ENCODE measurements at places on chromosomes 5 and 9.

DNA sequence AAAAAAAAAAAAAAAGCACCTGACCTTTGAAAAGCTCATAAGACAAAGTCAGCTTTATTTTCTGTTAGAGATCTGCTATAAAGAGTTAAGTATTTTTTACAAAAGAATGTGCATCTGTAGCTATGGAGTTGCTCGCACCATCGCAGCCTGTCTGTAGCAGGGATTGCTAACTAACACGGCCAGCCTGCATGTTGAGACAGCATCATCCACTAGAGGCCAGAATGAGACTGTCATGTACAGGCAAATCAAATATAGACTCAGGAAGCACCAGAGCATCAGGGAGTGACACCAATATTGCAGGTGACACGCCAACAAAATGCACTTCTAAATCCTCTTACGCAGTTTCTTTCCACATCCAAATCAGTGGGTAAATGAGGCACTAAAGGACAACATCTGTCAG lies 136.3 kb upstream of the RASEF start:
- no peak for DNase-seq

- no peak for DNase-seq
Measured at GRCh38 chr5:123929055-123929474, 417.1 kb downstream of the CSNK1G3 start.

DNA sequence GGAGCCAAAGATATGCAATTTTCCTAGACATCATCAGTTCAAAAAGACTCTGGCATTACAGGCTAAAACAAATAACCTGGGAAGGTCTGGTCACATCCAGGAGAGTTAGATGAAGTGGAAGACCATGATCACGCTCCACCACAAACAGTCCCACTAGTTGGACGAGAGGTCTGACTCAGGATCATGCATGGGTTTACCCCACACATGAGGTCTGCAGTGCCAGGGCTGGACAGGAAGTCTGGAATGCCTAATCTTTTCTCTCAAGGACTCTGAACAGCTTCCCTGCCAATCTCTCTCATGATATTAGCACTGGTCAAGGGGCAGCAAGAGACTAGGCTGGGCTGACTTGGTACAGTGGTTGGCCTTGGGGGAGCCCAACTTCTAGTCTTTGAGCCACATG lies 7.1 kb downstream of the PRUNE2 start:
- DNase-seq = no peak

- DNase-seq = no peak
Measured at GRCh38 chr9:127905004-127905728, 5.8 kb upstream of the ST6GALNAC6 start.

DNA sequence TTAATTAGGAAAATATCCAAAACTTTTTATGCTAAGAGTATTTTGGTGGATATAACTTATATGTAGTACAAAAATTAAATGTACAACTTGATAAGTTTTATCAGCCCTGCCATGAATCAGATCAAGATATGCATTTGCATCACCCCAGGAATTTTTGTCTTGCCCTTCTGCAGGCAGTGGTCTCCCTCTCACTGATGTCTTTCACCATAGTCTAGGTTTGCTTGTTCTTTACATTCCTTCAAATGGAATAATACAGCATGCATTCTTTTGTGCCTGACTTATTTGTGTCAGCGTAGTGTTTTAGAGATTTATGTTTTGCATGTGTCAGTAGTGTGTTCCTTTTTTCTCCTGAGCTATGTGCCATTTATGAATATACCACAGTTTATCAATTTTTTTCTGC lies 36.4 kb downstream of the RNF180 start:
- DNase-seq = no peak

DNA sequence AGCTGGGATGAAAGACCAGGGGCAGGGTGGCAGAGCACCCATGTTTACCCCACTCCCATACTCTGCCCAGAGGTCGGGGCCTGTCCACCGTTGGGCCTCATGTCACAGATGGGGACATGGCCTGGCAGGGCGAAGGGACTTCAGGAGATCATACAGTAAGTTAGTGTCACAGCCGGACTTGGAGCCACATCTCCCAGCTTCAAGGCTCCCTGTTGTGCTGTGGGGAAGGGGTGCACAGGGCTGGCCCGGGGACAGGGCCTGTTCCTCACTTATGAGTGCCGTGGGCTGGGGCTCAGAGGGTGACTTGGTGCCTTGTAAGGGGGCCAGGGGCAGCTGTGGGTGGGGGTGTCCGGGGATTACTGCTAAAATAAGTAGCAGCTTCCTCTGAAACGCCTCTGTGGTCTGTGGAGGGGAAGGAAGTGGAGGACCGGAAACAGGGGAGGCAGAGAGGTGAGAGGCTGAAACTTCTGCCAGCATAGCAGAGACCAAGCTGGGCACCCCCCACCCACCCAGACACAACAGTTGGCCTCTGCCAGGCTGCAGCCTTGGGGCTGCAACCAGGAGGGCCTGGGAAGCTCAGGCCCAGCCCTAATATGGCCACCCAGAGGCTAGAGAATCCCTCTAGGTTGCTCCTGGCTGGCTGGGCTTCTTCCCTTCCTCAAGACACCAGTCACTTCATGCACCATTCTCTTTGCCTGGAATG lies 41.1 kb upstream of the NEK6 start:
- DNase-seq = no peak

GRCh38 chr5:4544049-4544670 lies 596.0 kb upstream of the ADAMTS16 start:
- DNase-seq = no peak

- no peak for DNase-seq
Measured at GRCh38 chr5:147377682-147378081, 132.2 kb downstream of the DPYSL3 start.

- no peak for DNase-seq
Measured at GRCh38 chr9:4663956-4664355, 1.9 kb downstream of the PLPP6 start.

GRCh38 chr5:75053304-75054133 lies 1.2 kb upstream of the GCNT4 start:
- no peak for DNase-seq

GRCh38 chr9:3962971-3963642 lies 336.8 kb downstream of the GLIS3 start:
- DNase-seq = no peak

DNA sequence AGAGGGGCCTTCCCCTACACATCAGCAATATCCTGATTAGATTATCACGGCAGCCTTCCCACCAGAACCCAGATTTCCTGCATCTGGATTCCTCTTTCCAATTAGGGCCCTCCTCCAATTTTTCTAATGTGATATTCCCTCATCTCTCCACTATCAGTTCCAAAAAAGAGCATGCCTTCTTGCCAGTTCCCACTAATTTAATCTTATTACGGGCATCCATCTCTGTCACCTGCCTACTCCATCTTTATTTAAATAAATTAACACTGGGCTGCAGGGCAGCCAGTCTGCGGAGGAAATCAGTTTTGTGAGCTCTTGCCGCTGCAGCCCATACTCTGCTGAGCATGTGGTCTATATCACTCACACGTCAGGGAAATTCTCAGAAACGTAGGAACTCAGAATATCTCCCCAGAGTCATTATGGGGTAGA lies 16.6 kb upstream of the FBP2 start:
- DNase-seq = no peak

GRCh38 chr9:135244271-135245221 lies 157.1 kb downstream of the OLFM1 start:
- no peak for DNase-seq

DNA sequence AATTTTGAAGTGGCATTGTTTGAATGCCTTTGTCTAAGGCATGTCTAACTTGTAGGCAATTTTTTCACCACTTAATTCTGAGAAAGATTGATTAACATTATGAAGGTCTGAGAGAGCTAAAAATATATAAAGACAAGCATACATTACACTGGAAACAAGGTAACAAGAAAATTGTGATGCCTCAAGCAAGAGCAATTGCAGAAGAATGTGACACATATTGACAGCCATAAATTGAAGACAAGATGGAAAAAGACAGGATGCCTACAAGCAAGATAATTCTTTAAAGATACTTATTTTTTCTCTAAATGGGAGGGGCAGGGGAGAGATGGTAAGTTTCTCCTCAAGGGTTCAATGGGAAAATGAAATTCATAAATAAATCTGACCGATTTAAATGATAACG lies 103.1 kb upstream of the CYLC2 start:
- DNase-seq = no peak

- DNase-seq = no peak
Measured at GRCh38 chr5:56686337-56687195, 128.8 kb upstream of the MAP3K1 start.

GRCh38 chr9:112554516-112554915 lies 67.9 kb downstream of the KIAA1958 start:
- DNase-seq = no peak

DNA sequence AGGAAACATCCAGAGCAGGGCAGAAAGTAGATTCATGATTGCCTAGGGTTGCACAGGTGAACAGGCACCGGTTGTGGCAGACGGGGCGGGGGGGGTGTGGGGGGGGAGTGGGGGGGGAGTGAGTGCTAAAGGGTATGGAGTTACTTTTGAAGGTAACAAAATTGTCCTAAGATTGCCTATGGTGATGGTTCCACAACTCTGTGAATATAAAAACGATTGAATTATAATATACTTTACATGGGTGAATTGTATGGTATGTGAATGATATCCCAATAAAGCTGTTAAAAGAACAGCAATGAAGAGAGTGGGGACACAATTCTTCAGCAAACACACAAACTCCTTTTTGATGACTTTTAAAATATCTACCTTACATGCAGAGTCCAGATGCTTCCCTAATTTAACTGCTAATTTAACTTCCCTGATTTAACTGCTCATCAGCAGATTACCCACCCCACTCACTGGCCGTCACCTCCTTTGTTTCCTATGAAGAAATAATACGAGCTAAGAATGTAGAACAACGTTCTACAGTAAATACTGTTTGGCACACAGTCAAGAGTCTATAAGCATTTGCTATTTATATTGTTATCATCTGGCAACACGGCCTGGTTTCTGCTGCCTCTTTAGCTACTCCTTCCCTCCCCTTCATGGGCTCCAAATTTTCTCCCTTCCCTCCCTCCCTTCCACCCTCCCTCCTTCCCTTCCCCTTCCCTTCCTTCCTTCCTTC lies 83.5 kb downstream of the PTCH1 start:
- no peak for DNase-seq

DNA sequence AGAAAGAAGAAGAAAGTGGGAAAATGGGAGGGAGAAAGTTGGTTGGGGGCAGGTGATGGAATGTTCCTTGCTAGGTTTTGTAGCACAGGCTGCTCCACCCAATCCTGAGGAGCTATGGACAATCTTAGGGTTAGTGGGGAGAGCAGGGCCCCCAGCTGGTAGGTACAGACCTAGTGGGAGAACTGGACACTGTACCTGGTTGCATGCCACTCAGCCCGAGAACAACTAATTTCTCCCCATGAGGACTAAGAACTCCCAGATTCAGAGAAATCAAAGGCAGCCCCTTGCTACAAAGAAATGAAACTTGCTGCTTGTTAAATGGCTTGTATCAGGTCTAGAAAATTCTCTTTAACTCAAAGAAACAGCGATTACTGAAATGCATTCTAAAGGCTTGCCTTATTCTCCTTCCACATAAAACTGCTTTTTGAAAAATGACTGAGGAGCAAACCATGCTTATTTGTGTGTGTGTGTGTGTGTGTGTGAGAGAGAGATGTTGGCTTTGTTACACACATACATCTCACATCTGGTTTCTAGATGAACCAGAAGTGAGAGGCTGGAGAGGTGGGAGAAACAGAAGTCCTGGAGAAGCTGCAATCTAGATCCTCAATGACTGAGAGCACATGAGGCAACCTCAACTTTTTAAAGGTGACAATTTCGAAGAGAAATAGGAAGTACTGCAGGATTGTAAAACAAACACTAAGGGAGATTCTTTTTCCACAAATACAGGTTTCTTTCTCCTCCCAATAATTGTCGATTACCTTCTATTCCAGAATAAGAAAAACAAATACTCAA lies 28.9 kb downstream of the FYB1 start:
- no peak for DNase-seq

DNA sequence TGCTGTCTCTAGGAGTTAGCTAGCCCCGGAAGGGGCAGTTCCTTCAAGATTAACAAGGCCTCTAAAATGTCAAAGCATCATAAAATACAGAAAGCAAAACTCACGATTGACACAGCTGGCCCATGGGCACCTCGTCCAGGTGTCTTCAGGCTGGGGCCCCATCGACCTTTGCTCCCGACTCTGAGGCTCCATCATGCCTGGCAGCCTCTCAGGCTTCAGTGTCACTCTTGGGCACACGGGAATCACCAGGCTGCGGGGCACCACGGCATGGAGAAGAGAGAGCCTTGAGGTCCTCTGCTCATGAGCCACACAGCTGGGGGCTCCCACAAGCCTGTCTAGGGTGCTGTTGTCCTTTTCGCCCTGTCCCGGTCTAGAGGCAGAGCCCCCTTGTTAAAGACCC lies 161.2 kb downstream of the GAPVD1 start:
- DNase-seq = no peak

DNA sequence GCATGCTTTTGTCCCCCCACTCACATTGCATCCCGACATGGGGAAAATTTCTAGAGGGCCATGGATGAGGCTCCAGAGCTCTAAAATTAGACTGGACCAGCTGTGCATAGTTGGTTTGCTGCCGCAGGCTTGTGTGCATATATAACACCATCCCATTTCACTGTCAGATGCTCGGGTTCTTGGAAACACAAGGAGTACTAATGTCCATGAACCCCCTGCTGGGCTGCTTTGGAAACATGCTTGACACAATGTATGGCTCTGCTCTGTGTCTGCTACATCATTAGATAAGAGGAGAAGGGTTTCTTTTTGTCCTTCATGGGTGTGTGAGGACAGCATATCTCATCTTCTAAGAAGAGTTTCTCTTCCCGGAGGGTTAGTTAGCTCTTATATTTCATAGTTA lies 292.1 kb upstream of the RORB start:
- DNase-seq = no peak

DNA sequence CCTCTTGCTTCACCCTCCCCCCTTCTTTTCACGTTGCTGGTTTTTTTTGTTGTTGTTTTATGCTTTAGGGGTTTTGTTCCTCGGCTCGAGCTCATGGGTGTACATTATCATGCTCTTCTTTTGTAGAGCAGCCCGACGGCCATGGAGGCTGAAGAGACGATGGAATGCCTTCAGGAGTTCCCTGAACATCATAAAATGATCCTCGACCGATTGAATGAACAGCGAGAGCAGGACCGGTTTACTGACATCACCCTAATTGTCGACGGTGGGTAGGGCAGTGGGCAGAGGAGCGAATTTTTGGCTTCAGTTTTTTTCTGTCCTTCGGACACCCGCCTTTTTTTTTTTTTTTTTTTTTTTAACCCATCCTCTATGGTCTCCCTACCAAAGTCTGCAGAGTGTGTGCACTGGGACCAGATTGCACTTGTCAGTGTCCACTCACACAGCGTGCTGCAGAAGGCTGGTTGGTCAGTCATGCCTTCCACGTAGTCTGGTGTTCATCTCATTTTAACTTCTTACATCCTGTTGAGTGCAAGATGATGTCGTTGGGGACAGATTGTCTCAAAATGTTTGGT lies 1.3 kb downstream of the ZNF131 start:
- no peak for DNase-seq

GRCh38 chr9:107443786-107444185 lies 45.8 kb downstream of the KLF4 start:
- no peak for DNase-seq

Data from stimulated activated CD8-positive, alpha-beta memory T cell treated with anti-CD3 and anti-CD28 coated beads, Interleukin-7, amount 100 ng/mL, for 1 hour (primary cell).